Eye (tissue), 1 donor: ENCODE measurements at places on chromosomes 13 and 19.

DNA sequence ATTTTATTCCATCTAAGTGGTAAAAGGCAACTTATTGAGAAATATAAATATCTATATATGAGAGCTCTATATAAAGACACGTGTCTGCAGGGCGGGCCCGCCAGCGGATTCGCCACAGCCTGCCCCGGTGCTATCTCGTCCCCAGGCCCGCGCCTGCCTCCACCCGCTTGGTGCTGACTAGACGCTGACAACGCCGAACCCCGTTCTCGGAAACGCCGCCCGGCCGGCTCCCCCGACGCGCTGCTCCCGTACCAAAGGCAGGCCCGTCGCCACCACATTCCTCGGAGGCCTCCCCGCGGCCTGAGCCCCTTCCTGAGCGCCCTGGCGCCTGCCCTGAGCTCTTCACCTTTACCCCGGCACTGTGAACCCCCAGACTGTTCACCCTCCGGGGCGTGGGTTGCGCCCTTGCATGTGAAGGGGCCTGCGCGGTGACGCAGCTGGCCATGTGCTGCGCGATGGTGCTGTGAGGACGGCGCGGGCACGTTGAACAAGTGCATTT lies 6.0 kb downstream of the PLEKHJ1 start:
- no peak for DNase-seq

GRCh38 chr19:40549007-40549708 lies 27.5 kb upstream of the SHKBP1 start:
- DNase-seq: peak; percentile 86

DNA sequence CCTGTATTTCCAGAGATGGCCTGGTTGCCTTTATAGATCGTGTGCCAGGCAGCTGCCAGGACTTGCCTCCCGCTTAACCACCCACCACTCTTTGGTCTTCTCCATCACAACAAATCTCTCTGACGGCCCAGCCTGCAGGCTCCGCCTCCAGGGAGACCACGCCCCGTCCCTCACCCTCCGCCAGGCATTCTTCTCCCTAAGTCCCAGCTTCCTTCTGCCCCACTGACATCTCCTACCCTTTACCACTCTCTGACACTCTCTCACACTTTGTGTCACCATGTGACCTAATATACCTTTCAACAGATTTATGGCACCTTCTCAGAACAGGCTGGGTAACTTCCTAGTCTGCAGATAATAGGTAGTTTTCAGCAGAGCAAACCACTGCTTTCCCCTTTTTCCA lies 95.1 kb downstream of the CAB39L start:
- no peak for DNase-seq

- DNase-seq: no peak
Observed at GRCh38 chr13:44938854-44939253, 50.4 kb downstream of the NUFIP1 start.

GRCh38 chr19:18645035-18645511 lies 8.2 kb downstream of the KLHL26 start:
- no peak for DNase-seq

- no peak for DNase-seq
Observed at GRCh38 chr19:40705362-40705651, 11.4 kb downstream of the COQ8B start.

DNA sequence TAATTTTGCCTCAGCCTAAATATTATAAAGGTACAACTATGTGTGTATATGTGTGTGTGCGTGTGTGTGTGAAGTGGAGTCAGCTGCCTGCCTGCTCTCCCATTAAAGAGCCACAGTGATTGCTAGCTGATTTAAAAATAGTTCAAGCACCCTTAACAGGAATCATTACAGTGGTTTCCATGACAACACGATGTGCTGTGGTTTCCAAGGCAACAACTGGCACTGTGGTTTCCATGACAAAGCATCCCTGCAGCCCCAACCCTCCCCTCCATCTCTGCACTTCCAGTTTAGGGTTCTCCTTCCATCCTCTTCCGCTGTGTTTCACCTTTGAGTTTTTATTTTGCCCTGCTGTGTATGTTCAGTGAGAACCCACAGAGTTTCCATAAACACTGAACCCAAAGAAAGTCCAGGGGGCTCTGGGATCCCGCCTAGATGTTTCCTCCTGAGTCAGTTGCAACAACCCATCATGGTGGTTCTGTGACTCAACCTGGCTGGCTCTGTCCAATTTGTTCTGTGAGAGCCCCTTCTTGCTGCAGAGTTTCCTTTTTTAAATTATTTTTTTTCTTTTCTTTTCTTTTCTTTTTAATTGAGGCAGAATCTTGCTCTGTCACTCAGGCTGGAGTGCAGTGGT lies 7.1 kb upstream of the PNMA8A start:
- peak; percentile 79 for DNase-seq

DNA sequence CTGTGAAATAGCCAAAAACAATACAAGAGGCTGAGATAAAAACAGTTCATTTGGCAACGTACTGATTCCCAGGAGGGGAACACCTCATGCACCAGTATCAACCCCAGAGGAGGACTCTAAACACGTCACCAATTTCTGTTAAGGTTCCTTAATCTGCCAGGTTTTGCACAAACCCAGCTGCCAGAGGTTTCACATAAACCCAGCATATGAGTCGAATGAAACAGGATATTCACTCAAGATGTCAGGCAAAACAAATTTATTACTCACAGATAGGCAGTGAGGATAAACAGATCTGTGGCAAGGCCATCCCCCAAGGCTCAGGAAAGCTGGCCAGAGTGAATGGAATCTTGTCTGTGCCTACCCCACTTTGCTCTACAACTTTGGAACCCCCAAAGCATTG lies 210.9 kb downstream of the GPC5 start:
- DNase-seq: peak; percentile 7

DNA sequence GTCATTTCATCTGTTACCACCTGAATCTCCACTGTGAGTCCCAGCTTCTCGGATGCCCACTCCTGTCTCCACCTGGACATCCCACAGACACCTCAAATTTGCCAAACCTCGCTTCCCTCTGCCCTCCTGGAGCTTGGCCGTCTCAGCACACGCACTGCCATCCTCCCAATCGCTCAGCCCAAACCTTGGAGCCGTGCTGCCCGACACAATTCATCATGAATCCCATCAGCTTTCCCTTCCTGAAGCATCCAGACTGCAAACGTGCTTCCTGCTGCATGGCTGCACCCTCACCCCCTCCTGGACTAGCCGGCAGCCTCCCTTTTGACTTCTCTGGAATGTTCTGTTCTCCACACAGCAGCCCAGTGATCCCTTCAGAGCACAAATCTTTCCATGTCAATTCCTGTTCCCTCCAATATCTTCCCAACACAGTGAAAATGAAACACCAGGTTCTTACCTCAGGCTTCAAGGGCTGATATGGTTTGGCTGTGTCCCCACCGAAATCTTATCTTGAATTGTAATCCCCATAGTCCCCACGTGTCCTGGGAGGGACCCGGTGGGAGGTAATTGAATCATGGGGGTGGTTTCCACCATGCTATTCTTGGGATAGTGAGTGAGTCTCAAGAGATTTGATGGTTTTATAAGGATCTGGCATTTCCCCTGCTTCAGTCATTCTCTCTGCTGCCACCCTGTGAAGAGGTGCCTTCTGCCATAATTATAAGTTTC lies 1.1 kb upstream of the PROZ start:
- no peak for DNase-seq

DNA sequence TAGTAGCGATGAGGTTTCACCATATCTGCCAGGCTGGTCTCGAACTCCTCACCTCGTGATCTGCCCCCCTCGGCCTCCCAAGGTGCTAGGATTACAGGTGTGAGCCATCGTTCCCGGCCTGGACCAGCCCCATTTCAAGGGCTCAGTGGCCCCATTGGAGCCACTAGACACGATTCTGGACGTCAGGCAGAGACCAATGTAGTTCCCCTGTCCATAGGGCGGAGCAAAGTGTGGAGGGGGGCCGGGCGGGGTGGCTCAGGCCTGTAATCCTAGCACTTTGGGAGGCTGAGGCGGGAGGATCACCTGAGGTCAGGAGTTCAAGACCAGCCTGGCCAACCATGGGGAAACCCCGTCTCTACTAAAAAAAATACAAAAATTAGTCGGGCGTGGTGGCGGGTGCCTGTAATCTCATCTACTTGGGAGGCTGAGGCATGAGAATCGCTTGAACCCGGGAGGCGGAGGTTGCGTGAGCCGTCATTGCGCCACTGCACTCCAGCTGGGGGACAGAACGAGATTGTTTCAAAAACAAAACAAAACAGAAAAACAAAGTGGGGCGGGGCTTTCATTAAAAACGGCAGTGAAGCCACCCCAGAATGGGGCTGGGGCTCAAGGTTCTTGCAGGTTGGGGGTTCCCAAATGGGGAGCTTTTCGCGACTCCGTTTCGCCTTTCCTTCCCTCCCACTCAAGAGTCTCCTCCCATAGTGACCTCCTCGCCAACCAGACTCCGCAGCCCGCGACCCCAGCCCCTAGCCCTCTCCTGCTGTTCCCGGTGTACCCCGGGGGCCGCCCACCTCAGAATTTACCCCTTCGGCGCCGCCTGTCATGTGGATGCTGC lies 758 bp upstream of the TECR start:
- DNase-seq: no peak

- no peak for DNase-seq
Observed at GRCh38 chr13:48155848-48156247, 60.9 kb upstream of the MED4 start.

DNA sequence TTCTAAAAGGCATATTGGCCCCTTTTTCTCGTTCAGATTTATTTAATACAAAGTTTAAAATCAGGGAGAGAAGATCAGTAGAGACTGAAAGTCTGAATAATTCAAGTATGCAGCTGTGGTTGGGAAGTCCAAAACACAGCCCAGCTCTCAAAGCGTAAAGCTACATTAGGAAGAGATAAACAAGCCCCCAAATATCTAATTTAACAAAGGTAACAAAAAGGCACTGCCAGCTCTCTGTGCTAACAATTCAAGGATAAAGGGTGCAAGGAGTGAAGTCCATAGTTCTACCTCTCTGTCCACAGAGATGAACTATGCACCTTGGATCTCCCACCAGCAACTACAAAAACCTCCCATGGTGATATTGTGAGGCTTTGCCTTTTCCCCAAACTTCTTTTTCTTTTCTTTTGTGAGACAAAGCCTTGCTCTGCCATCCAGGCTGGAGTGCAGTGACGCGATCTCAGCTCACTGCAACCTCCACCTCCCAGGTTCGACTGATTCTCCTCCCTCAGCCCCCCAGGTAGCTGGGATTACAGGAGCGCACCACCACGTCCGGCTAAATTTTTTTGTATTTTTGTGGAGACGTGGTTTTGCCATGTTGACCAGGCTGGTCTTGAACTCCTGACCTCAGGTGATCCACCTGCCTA lies 104.4 kb downstream of the LHFPL6 start:
- no peak for DNase-seq

- DNase-seq: no peak
Observed at GRCh38 chr19:49744946-49745381, 18.1 kb downstream of the TSKS start.

GRCh38 chr13:29136341-29136740 lies 316.2 kb downstream of the MTUS2 start:
- no peak for DNase-seq

GRCh38 chr13:47100214-47100853 lies 203.5 kb upstream of the HTR2A start:
- no peak for DNase-seq

DNA sequence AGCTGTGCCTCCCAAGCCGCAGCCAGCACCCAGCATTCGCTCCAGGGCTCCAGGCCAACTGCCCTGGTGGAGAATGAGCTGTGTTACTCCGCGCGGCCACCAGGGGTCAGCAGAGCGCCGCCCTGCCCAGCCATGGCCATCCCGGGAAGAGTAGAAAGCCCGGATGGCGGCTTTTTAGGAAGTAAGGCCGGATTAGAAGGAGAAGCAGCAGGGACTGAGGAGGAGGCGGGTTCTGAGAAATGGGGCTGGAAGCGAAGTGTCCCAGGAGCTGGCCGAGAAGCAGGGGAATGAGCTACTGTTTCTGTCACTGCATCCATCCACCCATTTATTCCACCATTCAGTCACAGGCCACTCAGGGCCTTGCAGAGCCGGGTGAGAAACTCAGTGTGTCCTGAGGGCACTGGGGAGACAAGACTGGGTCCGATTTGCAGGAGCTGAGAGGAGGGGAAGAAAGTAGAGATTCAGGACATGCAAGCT lies 6.6 kb upstream of the NPAS1 start:
- DNase-seq: peak; percentile 84

DNA sequence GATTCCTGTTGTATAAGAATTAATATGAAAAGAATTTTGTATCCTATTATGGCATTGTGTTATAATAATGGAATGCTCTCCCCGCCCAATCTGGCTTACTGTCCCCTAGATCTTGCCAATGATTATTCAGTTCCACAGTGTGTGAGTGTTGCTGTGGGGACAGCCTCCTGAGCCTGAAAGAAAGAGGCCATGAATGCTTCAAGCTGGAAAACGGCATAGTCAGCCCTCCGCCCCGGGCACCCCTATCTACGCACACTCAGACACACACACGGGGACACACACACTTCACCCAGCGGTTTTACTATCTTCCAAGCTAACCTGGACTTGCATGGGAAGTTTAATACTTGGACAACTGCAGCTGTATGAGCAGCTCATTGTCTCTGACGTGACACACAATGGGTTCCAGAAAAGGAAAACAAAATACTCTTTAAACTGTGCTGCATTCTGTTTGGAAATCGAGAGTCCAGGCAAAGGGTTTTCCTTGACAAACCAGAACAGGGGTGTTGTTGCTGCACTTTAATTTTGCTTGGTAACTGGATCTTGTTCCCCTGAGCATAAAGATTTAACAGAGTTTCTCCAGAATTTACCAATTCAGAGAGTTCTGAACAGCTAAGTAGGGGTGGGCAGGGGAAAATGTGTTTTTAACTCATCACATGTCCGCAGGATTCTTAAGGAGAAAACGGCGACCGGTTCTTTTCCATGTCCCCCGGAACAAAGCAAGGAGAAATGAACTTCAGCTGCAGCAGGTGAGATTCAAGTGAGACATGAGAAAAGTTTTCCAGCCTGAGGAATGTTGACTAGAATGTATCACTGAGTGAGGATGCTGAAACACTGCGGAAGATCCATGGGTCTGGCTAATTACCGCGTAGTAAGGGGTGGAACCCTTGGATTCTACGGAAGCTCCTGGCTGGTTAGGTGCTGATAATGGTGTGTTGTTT lies 472.9 kb downstream of the FOXO1 start:
- peak; percentile 52 for DNase-seq

GRCh38 chr19:4115818-4116385 lies 8.0 kb downstream of the MAP2K2 start:
- no peak for DNase-seq

DNA sequence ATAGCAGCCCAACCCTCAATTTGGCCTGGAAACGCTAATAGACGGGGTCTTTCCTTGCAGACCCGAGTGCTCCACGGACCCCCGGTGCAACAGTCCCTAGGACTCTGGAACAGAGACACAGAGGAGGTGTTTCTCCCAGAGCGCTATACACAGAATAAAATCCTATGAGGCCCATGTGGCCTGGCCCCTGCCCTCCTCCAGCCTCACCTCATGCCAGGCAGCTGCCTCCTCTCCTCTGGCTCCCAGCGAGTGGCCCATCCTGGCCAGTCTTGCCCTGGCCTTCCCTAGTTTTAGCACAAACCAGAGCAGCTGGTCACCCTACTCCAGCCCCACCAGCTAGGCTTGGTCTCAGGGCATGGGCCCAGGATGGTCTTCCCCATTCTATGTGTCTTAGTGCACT lies 20.3 kb downstream of the POP4 start:
- no peak for DNase-seq

GRCh38 chr13:67493835-67494234 lies 263.7 kb upstream of the PCDH9 start:
- DNase-seq: no peak

GRCh38 chr19:42291435-42291810 lies 10.5 kb upstream of the PRR19 start:
- no peak for DNase-seq
